SW480 (cell line): ENCODE measurements at places on chromosomes 11 and 22.
A peak's percentile ranks its signal among the peaks of the same experiment; 100 is the strongest.

- DNase-seq, result peak; percentile 18
Measured at GRCh38 chr11:60767388-60767811, 10.7 kb downstream of the MS4A15 start.

DNA sequence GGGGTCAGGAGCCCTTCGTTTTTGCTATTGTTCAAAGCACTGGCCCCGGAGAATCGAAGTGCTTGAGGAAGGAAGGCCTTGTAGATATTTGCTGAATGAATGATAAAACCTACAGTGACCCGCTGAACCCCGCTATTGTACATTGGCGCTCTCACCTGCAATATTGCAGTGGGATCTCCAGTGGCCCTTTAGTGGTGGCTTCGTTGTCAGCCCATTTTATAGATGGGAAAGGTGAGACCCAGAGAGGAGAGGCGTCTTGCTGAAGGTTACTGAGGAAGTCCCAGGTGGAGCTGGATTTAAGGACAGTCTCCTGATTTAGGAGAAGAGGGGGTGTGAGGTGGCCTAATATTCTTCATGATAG, 1.2 kb downstream of the CDC42EP2 start:
- DNase-seq, result no peak

GRCh38 chr11:20861322-20861721, 191.9 kb downstream of the NELL1 start:
- DNase-seq, result no peak

DNA sequence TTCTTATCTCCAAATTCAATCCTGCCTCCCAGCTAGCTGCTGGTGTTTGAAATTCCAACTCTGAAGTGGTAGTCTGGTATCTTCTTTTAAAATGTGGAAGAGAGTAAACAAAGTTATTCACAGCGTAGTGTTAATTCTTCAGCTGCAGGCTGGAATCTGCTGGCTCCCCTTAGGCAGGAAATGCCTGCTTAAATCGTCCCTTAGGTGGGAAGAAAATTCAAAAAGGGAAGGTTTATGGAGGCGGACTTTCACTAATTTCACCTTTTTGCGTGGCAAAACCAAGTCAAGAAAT, 439.0 kb upstream of the CCDC90B start:
- DNase-seq, result no peak

DNA sequence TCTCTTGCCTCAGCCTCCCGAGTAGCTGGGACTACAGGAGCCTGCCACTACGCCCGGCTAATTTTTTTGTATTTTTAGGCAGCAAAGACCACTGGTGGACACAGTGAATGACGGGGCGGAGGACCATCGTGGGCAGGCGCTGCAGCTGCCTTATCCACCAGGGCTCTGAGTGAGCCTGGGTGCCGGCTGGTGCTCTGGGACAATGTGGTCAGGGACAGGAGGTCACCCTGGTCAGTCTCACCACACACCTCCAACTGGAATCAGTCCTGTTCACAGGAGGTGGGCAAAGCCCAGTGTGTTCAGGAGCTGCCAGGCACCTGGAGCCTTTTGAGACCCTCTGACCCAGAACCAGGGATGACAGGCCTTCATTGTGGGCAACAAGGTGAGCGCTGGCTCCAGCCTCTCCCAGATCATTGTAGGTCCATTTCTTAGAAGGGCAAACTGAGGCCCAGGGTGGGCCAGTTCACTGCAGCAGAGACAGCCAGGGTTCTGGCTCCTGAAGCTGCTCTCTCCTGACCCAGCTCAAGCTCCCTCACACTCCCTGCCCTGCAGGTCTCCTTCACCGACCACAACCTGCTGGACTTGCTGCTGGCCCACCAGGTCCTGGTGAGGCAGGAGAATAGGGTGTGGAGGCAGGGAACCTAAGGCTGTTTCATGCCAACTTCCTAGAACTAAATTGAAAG, 15.7 kb upstream of the CABP2 start:
- no peak for DNase-seq

GRCh38 chr22:41539146-41540005, 4.9 kb downstream of the POLR3H start:
- DNase-seq, result no peak

- no peak for DNase-seq
Measured at GRCh38 chr11:35214792-35215193, 75.8 kb downstream of the CD44 start.

DNA sequence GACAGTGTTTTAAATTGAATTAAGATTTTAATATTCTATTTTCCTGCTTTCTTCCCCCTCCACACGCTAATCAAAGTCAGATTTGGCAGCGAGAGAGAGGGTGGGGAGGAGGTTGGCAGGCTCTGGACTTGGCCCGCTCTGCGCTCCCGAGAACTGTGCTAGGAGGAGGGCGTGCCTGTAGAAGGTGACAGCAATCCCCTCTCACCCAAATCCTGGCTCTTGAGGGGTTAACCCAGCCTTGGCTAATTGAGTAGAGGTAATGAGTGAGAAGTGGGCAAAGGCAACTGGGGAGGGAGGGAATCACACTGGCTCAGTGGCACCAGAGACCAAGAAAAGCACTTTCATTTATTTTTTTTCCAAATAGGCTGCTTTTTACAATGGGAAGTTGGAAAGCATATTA, 42.2 kb downstream of the BUD13 start:
- DNase-seq, result no peak

DNA sequence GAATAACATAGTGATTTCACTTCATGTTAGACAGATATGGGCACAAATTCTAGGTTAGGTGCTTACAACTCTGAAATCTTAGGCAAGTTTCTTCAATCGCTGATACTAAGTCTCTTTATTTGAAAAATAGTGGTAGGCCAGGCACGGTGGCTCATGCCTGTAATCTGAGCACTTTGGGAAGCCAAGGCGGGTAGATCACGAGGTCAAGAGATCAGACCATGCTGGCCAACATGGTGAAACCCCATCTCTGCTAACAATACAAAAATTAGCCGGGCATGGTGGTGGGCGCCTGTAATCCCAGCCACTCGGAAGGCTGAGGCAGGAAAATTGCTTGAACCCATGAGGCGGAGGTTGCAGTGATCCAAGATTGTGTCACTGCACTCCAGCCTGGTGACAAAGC, 729.4 kb downstream of the METTL15 start:
- no peak for DNase-seq

GRCh38 chr11:74579577-74580270, 12.7 kb upstream of the POLD3 start:
- no peak for DNase-seq

DNA sequence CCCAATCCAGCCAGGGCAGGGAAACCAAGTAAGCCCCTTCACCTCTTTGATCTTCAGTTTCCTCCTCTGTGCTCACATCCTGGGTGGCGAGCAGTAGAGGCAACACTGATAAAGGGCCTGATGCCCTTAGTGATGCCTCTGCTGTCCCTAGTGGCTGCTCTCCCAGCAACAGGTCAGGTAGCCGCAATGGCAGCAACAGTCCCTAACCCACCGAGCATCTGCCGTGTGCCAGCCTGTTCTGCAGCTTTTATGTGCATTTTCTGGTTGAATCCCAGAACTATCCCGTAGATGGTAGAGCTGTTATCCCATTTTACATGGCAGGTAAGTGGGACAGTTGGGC, 5.2 kb downstream of the SCYL1 start:
- no peak for DNase-seq

DNA sequence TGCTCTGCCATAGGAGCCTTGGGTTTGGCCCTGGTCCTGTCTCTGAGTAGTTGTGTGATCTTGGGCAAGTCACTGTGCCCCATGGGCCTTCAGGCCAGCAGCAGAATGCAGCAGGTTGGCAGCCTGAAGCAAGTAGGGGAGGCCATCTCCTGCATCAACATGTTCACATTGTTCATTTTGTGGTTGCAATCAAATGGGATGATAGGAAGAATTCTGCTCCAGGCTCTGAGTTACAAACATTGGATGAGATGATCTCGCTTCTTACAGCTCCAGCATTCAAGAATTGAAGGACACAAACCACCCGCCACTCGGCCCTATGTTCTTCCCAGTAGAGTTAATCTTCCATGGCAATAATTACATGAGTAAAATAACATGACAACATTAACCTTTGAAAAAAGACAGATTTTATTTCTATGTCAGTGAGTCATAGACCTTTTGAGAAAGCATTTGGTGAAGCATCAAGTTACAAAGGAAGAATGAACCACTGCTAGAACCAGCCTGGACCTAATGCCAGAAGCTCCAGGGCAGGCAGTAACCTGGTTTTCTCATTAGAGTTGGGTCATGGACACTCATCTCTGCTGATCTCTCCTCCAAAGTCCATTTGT, 308.3 kb upstream of the NCAM1 start:
- DNase-seq, result peak; percentile 44

DNA sequence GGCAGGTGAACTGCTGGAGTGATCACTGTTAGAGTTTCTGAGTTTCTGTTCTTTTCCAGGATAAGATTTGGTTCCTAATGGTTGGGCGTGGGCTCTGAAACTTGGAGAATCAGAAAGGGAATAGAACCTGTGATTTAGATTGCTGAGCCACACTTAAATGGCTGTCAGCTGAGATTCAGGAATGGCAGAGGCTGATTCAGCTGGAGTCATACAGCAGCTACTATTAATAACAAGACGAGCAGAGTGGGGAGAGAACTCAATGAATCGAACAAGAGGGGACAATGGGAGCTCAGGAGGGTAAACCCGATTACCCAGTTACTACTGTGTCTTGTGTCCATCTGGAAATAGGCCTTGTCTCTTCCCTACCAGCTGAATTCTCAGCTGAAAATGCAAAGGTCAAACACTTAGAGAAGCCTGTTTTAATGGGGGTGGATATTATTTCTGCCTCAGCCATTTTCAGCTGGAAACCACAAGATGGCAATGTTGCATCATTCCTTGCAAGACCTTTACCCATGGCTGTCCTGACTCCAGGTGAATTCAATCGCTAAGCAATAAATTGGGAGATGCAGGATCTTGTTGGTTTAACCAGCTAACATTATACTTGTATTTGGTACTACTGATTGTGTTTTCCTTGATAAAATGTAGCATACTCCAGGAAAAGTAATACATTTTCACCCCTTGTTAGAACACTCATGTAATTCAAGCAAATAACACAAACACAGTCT, 104.5 kb upstream of the RAG2 start:
- DNase-seq, result peak; percentile 75

- no peak for DNase-seq
Measured at GRCh38 chr11:113243696-113244095, 70.7 kb upstream of the TTC12 start.

GRCh38 chr11:20089796-20090653, 70.2 kb downstream of the DBX1 start:
- DNase-seq, result no peak

DNA sequence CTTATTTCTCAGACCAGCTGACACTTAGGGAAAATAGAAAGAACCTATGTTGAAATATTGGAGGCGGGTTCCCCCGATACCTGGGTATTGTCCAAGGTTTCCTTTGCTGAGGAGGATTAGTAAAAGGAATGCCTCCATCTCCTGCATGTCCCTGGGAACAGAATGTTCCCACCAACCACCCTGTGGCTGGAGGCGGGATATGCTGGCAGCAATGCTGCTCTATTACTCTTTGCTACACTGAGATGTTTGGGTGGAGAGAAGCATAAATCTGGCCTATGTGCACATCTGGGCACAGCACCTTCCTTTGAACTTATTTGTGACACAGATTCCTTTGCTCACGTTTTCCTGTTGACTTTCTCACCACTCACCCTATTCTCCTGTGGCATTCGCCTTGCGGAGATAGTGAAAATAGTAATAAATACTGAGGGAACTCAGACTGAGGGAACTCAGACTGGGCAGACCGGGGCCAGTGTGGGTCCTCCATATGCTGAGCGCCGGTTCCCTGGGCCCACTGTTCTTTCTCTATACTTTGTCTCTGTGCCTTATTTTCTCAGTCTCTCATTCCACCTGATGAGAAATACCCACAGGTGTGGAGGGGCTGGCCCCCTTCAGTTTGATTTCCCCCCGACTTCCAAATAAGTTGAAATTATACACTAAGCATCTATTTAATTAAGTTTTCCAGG, 32.1 kb downstream of the IGLL1 start:
- DNase-seq, result no peak

DNA sequence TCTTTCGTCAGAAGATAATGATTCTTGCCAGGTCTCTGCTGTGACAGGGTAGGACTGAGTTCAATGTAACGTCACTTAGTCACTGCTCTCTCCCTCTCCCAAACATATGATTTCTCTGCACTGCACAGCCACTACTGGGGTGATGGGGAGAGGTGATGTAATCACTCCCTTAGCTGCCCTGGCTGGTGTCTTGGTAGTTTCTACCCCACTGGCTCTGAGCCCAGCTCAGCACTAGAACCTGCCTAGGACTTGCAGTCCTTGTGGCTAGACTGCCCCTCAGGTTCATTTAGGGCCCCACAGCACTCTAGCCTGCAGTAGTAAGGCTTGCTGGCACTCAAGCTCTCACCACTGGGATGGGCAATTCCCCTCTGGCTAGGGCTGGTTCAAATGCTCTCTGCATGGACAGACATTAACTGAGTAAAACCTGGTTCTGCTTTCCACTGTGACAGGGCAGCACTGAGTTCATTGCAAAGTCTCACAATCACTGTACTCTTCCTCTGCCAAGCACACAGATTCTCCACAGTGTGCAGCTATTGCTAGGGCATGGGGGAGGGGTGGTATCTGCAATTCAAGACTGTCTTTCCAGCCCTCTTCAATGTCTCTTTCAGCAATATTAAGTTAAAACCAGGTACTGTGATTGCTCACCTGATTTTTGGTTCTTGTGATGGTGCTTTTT, 571.4 kb upstream of the FAT3 start:
- no peak for DNase-seq

- DNase-seq, result no peak
Measured at GRCh38 chr22:23696326-23696851, 5.6 kb downstream of the RGL4 start.

DNA sequence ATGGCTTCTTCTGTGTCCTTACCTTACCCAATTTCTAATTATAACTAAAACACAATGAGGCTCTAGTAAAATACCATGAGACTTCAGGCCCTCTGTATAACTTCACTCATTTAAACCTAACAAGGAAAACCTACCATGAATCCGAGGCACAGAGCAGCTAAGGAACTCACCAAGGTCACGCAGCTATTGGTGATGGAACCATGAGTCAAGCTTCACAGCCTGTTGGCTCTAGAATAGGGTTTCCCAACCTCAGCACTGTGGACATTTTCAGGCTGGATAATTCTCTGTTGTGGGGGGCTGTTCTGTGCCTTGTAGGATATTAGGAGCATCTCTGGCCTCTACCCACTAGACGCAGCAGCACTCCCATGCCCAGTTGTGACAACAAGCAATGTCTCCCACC, 75.7 kb downstream of the TIMP3 start:
- DNase-seq, result no peak

GRCh38 chr11:16924462-16924825, 89.8 kb downstream of the PLEKHA7 start:
- no peak for DNase-seq
